Activated CD8-positive, alpha-beta T cell treated with anti-CD3 and anti-CD28 coated beads for 36 hours (primary cell): ENCODE measurements at places on chromosomes 11 and 22. TPM values are rescaled to one million over a fixed set of nuclear protein-coding genes. Genes with fewer than 3 reads are reported as not detected.

DNA sequence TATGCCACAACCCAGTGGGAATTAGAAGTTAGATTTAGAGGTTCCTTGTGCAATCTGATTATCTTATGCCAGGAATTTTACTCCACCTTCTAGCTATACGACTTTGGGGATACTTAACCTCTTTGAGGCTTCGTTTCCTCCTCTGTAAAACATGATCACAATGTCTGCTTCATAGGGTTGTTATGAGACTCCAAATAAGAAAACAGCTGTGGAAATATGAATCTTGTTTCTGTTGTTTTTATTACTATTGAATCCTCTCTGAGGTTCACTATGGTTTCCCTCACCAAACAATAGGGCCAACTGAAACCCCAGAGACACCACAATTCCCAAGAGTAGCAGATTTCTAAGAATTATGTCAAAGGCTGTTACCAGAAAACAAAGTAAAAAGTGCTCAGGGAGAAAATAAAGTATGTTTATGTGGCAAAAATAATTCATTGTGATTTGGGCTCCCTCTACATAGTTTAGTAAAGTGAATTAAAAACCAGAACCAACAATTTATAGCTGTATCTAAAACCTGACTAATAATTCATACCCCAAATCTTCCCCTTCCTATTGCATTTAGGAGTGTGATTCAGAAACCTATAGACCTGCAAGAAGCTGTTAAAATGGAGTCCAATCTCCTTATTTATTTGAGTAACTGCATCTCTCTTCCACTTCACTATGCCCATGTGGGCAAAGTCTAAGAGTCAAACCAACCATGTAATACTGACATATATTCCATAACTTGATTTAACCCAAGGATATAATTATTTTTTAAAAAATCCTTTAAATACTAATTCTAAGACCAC lies 38.4 kb downstream of the AMBRA1 start:
- no peaks in the 10 kb centered on the region for H3K27me3 ChIP-seq
- H3K4me3 ChIP-seq = no peak overlapping the region
- H3K4me1 ChIP-seq = peaks cover 50% of the 10 kb centered on the region
- H3K27ac ChIP-seq = peak overlapping the region; percentile 18
- peaks cover 1% of the 10 kb centered on the region for H3K36me3 ChIP-seq

The NOX4 gene
- total RNA-seq = not detected

DNA sequence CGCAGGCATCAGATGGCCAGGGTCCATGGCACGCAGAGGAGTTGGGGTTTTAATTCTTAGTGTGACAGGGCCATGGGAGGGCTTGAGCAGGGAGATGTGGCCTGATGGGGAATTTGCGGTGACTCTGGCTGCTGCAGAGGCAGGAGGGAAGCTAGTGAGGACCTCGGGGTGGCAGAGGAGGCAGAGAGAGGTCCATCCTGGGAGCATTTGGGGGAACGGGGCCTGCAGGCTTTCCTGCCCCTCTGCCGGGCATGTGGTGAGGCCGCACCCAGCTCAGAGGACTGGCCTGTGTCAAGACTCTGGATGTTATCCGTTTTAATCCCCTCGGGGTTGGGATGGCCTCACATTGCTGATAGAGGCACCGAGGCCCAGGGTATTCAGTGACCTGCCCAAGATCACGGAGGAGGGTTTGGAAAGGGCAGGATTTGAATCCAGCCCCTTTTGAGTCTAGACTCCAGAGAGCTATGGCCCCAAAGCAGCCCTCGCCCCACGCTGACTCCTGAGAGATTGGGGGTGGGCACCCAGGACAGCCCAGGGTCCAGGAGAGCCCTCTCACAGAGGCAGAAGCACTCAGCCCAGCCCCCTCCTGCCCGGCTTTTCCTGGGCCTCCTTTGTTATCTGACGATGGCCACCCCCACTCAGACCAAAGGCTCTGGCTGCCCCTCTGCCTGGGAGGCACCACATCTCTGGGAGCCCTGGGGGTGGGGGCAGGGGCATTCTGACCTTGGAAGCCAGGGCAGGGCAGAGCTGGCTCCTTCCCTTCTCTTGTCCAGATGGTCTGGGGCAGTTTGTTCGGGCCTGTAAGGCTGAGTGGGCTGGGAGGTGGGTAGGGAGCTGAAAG lies 13.9 kb downstream of the MGAT3 start:
- no peak for DNase-seq
- H3K36me3 ChIP-seq = no peaks in the 10 kb centered on the region
- no peak overlapping the region for H3K27ac ChIP-seq

DNA sequence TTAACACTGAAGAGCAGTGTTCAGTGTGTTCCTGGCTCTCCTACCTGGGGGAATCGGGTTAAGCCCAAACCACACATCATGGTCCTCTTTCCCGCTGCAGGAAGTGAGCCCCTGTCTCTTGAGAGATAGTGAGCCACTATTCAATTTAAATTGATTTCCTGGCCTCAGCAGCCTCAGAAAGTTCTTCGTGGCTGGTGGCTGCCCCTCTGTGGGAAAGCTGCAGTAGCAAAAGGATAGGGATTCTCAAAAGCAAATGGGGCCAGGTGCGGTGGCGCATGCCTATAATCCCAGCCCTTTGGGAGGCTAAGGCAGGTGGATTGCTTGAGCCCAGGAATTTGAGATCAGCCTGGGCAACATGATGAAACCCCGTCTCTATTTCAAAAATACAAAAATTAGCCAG lies 49.1 kb upstream of the CD5 start:
- no peak for DNase-seq
- no peak overlapping the region for H3K4me3 ChIP-seq
- peaks cover 64% of the 10 kb centered on the region for H3K4me1 ChIP-seq
- no peak overlapping the region for H3K27ac ChIP-seq

DNA sequence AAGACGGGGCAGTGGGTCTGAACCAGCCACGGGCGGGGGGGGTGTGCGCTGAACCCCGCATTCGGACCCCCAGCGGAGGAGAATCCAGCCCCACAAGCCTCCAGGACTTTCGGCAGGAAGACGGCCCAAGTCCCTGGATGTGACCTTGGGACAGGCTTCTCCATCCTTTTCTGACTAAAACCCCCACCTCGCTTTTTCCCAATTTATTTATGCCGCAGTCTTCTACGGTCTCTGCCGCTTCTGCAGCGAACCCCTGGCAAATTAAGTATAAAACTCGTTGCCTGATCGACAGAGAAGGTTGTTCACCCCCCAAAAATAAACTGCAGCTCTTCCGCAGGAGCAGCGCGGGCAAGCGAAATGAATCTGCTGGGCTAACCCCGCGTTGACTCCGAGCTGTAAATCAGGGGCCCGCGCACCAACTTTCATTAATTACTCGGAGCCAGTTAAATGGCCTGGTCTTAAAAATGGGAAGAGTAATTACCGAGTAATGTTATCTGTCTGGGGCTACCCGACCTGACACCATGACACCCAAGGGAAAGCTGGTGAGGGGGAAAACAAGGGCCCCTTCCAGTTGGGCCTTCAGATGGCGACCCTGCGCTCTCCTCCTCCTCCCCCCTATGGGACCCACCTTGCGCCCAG lies 6.6 kb downstream of the WT1 start:
- DNase-seq = no peak
- H3K27me3 ChIP-seq = peaks cover 86% of the 10 kb centered on the region
- H3K36me3 ChIP-seq = no peaks in the 10 kb centered on the region
- peaks cover 7% of the 10 kb centered on the region for H3K4me1 ChIP-seq

The CBL gene
- 27.0 TPM for total RNA-seq

The C11orf52 gene
- total RNA-seq = not detected

The NNMT gene
- not detected for total RNA-seq

DNA sequence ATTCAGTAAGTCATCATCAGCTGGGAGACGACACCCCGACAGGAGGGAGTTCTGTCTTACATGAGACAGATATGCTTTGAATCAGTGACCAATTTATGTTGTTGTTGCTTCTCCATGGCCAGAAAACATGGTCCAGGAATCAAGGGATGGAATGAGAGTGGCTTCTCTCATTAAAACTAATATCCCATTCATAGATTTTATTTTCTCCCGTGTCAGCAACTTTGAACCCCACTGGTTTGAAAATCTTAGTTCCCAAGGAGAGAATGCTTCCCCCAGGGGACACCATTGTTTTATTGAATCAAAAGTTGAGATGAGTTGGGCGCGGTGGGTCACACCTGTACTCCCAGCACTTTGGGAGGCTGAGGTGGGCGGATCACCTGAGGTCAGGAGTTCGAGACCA lies 42.8 kb downstream of the RPS6KA4 start:
- H3K36me3 ChIP-seq = no peaks in the 10 kb centered on the region
- H3K4me1 ChIP-seq = no peaks in the 10 kb centered on the region
- H3K4me3 ChIP-seq = no peak overlapping the region
- DNase-seq = no peak
- H3K27ac ChIP-seq = no peak overlapping the region

DNA sequence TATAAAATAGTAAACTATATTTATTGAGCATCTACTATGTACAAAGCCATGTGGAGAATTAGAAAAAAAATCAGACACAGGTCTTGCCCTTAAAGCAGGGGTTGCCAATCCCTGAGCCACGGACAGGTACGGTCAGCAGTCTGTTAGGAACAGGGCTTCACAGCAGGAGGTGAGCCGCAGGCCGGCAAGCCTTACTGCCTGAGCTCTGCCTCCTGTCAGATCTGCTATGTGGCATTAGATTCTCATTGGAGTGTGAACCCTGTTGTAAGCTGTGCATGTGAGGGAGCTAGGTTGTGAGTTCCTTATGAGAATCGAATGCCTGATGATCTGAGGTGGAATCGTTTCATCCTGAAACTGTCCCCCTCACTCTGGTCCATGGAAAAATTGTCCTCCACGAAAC lies 2.1 kb upstream of the RAG2 start:
- no peaks in the 10 kb centered on the region for H3K36me3 ChIP-seq
- H3K4me3 ChIP-seq = no peak overlapping the region
- H3K27ac ChIP-seq = no peak overlapping the region
- no peaks in the 10 kb centered on the region for H3K4me1 ChIP-seq

The TOLLIP gene
- total RNA-seq = 32.4 TPM

- H3K4me3 ChIP-seq = no peak overlapping the region
- peak; percentile 57 for DNase-seq
- no peaks in the 10 kb centered on the region for H3K36me3 ChIP-seq
- no peak overlapping the region for H3K27ac ChIP-seq
- H3K27me3 ChIP-seq = peaks cover 8% of the 10 kb centered on the region
These were observed 187.0 kb downstream of the DSCAML1 start for GRCh38 chr11:117610045-117610444.

The OR51B4 gene
- not detected for total RNA-seq

The C11orf87 gene
- not detected for total RNA-seq

- no peaks in the 10 kb centered on the region for H3K36me3 ChIP-seq
- no peak for DNase-seq
- H3K27ac ChIP-seq = no peak overlapping the region
- H3K27me3 ChIP-seq = no peaks in the 10 kb centered on the region
These were observed 716.5 kb downstream of the NELL1 start for GRCh38 chr11:21385669-21386440.

The RAC2 gene
- 717 TPM for total RNA-seq

The KDM4E gene
- total RNA-seq = not detected

DNA sequence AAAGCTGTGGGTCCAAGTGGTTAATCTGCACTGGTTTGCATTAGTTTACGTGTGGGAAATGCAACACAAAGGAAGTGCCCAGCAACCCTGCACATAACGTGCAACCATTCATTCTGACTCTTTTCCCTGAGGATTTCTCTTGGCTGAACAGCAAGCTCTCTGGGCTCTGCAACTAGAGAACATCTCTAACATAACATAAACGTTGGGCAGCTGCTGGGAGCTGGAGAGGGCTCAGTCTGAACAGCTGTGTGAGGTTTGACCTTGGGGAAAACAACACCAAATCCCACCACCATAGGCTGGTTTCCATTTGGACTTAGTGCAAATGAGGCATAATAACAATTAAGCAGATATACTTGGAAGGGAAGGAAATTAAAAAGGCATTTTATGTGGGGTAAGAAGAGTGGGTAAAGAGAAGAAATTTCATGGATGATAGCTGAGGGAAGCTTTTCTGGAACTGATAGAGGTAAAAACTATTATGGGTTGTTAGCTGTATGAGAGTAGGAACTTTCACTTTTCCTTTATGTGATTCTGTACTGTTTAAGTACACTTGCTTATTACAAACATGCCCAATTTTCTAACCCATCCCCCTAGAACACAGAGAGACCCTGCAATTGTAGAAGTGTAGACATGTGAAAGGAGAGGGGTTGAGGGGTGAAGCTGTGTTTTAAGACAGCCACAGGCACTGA lies 76.2 kb downstream of the SNX19 start:
- H3K36me3 ChIP-seq = peaks cover 4% of the 10 kb centered on the region
- no peak for DNase-seq
- no peaks in the 10 kb centered on the region for H3K4me1 ChIP-seq
- no peak overlapping the region for H3K27ac ChIP-seq

GRCh38 chr11:21564833-21565682 lies 627.8 kb upstream of the ANO5 start:
- no peaks in the 10 kb centered on the region for H3K36me3 ChIP-seq
- no peak for DNase-seq
- H3K27me3 ChIP-seq = no peaks in the 10 kb centered on the region

GRCh38 chr22:17112491-17113042 lies 8.6 kb downstream of the TMEM121B start:
- H3K36me3 ChIP-seq = peaks cover 8% of the 10 kb centered on the region
- no peak for DNase-seq
- H3K27me3 ChIP-seq = no peaks in the 10 kb centered on the region
- H3K4me3 ChIP-seq = no peak overlapping the region
- peak overlapping the region; percentile 5 for H3K27ac ChIP-seq

The SPINDOC gene
- 29.0 TPM for total RNA-seq

The RBM14 gene
- total RNA-seq = 159 TPM
